ENCODE measurements at places on chromosomes 6 and 20. TPM values are rescaled to one million over a fixed set of nuclear protein-coding genes. Genes with fewer than 3 reads are reported as not detected.

GRCh38 chr20:32871627-32872160, 13.0 kb downstream of the EFCAB8 start:
- no peak for DNase-seq

- DNase-seq, result no peak
These were observed 199.0 kb downstream of the SAMD5 start for GRCh38 chr6:147707524-147707923.

DNA sequence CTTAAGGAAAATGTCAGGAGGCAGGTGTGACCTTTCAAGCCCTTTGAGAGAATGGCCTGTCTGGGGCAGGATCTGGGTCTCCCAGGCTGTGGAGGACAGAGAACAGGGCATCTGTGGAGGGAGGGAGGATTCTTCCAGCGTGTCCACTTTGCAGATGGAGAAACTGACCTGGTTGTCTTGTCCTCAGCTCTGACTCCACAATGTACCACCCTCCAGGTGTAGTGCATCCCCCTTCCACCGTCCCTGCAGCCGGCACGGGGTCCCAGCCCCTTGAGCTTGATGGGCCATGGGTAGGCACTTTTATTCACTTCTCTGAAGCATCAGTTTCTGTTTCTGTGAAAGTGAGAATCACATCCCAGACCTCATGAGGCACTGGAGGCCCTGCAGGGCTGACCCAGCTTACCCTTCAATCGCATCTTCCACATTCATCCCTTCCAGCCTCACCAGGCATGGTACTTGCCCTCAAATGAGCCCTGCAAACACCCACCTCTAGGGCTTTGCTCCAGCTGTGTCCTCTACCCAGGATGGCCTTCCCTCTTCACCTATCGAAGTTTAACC, 4.6 kb upstream of the TGM2 start:
- no peak for DNase-seq

PLTP gene
- total RNA-seq, result 17.7 TPM

GRCh38 chr6:129565366-129565765, 144.6 kb downstream of the ARHGAP18 start:
- no peak for DNase-seq

FAM83D gene
- 30.9 TPM for total RNA-seq

HLA-DQB1 gene
- 0.51 TPM for total RNA-seq

GRCh38 chr20:63008541-63009044, 1.8 kb upstream of the BHLHE23 start:
- no peak for DNase-seq

PRR18 gene
- total RNA-seq, result 0.23 TPM

- no peak for DNase-seq
These were observed 195.7 kb upstream of the SNX9 start for GRCh38 chr6:157627195-157627966.

DNA sequence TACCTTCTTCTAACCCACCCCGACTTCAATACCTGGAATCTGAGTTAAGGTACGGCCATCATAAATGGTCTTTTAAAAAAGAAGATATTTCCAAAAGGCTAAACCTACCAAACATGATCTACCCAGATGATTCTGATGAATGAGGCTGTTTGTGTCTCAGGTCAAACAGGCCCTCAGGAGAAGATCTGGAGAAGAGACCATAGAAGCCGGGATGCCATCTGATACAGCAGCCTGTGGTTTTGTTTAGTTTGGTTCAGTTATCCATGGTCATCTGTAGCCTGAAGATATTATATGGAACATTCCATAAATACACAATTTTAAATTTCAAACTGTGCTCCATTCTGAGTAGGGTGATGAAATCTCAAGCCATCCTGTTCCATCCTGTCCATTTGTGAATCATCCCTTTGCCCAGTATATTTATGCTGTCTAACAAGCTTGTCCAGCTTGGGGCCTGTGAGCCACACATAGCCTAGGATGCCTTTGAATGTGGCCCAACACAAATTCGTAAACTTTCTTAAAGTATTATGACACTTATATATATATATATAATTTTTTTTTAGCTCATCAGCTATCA, 4.0 kb upstream of the CAP2 start:
- DNase-seq, result no peak

ACTL10 gene
- not detected for total RNA-seq

GRCh38 chr6:101399616-101400162, 6.2 kb downstream of the GRIK2 start:
- DNase-seq, result no peak

Data from Panc1 (cell line).